CD4-positive, alpha-beta T cell treated with Interleukin-1 beta for 1 hour (primary cell): ENCODE measurements at places on chromosomes 3 and 15.
A peak's percentile ranks its signal among the peaks of the same experiment; 100 is the strongest.

DNA sequence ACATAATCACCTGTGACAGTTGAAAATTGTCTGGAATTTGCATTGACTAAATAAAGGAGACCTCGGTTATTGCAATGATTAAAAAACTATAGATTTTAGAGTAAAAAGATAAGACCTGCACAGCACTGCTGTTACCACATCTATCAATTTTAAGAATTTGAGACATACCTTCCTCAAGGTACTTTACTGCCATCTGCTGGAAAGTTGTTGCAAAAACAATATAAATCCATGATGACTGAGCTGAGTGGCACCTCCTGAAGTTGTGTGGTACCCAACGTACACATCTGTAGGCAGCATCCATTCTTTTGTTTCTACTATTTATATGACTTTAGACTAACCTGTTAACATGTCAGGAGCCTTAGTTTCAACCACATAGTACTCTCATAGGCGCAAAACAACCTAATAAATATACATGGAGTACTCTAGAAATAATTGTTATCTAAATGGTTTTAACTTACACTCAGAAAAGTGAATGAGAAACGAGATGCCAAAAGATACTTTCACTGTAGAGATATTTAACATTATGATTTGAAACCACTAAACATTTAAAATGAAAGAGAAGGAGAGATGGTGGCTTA, 106.7 kb downstream of the GHSR start:
- DNase-seq = peak; percentile 69

- no peak for DNase-seq
Measured at GRCh38 chr3:180749322-180749721, 70.0 kb upstream of the CCDC39 start.

DNA sequence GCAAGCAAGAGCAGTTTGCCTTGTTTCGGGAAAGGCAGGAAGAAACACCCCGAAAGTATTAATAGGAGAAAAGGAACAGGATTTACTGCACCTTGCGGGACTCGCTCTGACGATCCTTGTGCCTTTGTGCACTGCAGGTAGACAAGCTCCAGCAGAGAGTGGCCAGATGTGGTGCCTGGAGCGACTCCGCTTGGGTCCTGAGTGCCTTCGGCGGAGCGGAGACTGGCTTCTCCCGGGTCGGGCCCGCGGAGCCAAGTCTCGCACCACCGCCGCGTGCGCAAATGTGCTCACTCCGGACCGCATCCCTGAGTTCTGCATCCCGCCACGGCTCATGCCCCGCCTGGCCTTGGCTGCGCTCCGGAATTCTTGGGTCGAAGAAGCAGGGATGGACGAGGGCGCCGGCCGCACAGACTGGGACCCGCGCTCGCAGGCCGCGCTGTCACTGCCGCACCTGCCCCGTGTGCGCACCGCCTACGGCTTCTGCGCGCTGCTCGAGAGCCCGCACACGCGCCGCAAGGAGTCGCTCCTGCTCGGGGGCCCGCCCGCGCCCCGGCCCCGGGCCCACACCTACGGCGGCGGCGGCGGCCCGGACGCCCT, 769 bp downstream of the C2CD4A start:
- DNase-seq = no peak

GRCh38 chr3:158095814-158096704, 10.2 kb downstream of the SHOX2 start:
- no peak for DNase-seq

GRCh38 chr3:75737831-75738493, 47.4 kb downstream of the ZNF717 start:
- DNase-seq = no peak

DNA sequence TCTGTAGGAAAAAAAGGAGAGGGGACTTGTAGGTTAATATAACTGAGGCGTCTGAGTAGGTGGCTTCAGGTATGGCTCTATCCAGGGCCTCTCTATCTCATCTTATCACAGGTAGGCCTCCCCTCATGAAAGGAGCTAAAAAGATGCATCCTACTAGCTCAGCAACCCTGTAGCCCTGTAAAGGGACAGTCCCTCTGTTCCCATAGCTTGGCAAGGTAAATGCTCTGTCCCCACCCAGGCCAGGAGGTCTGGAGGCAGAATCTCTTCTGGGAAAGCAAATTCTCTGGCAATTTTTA, 135.2 kb downstream of the CHSY1 start:
- DNase-seq = no peak

DNA sequence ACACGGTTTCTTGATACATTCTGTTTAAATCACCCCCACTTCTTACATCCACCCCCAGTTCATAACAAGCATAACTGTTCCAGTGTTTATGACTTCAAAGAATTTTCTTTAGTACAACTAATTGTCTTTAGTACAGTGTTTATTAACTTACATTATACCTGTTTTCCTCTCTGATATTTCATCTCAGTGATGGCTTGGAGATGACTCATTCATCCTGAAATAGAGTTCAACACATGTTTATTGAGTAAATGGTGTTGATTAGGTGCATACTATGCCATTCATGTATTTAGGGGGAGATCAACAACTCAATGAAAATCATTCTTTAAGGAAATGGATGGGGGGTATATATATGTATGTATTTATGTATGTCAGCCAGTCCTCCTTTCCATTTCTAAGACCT, 21.7 kb upstream of the UTS2B start:
- no peak for DNase-seq

- DNase-seq = no peak
Measured at GRCh38 chr15:73626072-73626471, 7.1 kb downstream of the NPTN start.

DNA sequence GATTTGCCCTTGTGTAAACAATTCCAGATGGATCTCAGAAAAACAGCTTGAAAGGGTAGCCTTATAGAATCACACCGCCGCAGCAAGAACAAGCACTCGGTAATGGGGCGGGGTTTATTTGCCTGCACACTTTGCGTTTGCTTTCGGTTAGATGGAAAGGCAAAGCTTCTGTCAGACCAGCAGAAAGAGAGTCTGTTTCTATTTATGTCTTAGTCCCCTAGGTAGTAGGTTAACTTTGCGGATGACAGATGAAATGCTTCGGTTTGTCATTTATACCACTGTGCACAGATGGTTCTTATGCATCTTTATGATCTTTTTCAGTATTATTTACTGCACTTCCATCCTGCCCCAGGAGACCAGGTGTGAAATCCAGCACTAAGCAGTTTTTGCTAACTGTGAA, 62.2 kb downstream of the PYDC2 start:
- no peak for DNase-seq

GRCh38 chr3:49415931-49416601, 3.8 kb downstream of the TCTA start:
- DNase-seq = peak; percentile 82

DNA sequence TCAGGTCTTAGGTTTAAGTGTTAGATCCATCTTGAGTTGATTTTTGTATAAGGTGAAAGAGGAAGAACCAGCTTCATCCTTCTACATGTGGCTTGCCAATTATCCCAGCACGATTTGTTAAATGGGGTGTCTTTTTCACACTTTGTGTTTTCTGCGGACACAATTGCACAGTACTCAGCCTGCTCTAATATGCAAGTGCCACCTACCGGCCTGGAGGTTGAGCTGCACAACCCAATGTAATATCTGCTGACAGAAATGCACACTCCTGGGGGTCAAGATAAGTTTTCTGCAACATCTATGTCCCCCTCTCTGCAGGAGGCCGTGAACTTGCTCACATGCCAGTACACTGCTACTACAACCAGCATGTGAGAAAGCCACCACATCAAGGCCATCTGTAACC, 791.9 kb upstream of the ROBO1 start:
- DNase-seq = no peak

DNA sequence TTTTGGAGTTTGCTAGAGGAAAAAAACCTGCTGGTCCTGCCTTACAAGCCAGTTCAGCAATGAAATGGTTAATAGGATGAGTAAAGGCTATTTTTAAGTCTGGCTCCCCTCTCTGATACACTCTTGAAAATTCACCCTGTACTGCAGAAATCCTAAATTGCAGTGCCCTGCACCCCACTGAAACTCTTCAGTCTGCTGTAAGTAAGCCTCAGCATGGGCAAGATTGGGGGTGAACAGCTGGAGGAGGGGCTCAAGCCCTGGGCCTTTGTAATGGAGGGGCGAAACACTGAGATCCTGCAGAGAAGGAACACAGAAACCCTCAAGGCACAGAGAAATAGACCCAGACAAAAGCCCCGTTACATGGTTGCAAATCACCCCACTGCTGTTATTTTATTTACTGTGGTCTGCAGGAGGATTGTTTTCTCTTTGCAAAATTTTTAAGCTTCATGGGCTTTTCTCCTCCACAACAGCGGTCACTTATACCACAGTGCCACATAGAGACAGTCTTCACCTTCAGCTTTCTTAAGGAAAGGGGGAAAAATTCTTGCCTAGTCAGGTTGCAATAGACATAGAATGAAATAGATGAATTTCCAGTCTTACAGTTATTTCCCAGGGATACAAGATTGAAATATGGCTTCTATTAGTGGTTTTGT, 45.0 kb downstream of the SOX2 start:
- no peak for DNase-seq

- DNase-seq = no peak
Measured at GRCh38 chr15:93943586-93943985, 287.8 kb upstream of the MCTP2 start.

DNA sequence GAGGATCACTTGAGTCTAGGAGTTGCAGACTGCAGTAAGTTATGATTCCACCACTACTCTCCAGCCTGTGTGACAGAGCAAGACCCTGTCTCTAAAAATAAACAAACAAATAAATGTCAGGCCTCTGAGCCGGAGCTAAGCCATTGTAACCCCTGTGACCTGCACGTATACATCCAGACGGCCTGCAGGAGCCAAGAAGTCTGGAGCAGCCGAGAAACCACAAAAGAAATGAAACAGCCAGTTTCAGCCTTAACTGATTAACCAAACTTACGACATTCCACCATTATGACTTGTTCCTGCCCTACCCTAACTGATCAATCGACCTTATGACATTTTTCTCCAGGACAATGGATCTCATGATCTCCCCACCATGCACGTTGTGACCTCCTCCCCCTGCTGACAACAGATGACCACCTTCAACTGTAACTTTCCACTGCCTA, 32.5 kb upstream of the ZKSCAN7 start:
- no peak for DNase-seq

GRCh38 chr15:78906316-78906620, 33.6 kb downstream of the MORF4L1 start:
- no peak for DNase-seq

GRCh38 chr15:57321973-57322601, 54.2 kb upstream of the CGNL1 start:
- no peak for DNase-seq

DNA sequence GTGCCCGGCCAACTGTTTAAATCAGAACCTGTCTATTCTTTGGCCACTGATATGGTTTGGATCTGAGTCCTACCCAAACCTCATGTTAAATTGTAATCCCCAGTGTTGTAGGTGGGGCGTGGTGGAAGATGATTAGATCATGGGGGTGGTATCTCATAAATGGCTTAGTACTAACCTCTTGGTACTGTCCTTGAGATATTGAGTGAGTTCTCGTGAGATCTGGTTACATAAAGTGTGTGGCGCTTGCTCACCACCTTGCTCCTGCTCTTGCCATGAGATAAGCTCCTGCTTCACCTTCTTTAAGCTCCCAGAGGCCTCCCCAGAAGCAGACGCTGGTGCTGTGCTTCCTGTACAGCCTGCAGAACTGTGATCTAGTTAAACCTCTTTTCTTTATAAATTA, 42.4 kb downstream of the REC114 start:
- DNase-seq = no peak

DNA sequence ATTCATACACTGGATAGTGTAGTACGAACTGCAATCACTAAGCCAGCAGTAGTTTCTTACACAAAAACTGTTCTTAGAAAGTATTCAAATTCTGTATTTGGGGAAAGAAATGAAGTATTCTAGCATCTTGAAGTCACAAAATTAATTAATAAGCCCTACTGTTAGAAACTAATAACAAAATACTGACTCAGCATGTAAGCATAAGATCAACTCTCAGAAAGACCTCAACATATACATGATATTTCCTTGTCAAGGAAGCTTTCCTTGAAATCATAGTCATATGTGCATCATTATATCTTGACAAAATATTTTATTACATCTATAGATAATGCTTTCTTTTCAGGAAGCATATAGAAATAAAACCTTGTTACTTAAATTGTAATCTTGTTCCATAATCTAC, 115.5 kb upstream of the GOLGA6L6 start:
- DNase-seq = no peak

- no peak for DNase-seq
Measured at GRCh38 chr3:101171681-101172191, 148.6 kb downstream of the IMPG2 start.

GRCh38 chr3:113541519-113541918, 9.2 kb downstream of the SIDT1 start:
- DNase-seq = no peak

- no peak for DNase-seq
Measured at GRCh38 chr3:177893331-177893730, 642.9 kb upstream of the KCNMB2 start.

DNA sequence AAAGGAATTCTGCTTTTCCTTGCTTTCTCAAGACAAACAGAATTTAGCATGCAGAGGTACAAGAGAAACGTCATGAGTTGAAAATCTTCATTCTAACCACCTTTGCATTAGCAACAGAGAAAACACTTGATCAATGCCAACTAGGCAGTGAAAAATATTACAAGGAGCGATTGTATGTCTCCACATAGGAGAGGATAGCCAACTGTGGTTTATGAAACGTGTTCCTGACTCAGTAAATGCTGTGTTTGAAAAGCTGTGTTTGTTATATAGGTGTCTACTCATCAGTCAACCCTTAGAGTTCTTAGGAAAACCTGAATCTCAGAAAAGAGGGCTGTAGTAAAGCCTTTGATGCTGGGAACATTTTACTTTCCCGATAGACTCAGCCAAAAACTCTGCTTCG, 102.4 kb downstream of the FRMD4B start:
- no peak for DNase-seq

DNA sequence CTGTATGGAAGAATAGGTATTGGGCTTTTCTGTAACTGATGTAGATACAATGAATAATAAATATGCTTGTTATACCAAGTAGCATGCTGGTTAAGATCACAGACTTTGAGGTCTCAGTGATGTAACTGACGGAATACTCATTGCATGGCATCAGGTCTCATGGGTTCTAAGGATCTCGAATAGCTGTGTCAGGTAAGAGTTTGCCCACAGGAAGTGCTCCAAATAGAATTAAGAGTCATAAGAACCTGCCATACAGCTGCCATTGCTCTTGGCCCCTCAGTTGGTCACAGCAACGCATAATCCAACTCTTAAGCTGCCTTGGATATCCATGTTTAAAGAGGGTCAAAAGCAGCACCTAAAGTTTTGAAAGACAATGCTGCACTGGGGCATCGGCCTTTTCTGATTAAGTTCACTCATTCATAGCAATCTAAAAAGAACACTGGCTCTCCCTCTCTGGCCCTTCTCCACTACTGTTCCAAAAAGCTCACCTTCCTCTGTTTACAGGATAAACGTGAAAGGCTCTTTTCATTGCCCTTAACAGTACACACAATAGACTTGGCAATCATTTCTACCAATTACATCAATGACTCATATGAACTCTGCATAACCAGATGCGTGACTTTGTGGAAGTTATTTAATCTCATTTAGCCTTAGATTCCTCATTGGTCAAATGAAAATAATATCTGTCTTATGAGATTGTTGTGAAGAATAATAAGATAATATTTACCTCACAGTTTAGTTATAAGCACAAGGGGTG, 74.6 kb downstream of the ZBTB20 start:
- DNase-seq = no peak

GRCh38 chr15:25708391-25708790, 154.7 kb downstream of the ATP10A start:
- DNase-seq = no peak
